ENCODE measurements at places on chromosomes 5 and 9.
A peak's percentile ranks its signal among the peaks of the same experiment; 100 is the strongest.

DNA sequence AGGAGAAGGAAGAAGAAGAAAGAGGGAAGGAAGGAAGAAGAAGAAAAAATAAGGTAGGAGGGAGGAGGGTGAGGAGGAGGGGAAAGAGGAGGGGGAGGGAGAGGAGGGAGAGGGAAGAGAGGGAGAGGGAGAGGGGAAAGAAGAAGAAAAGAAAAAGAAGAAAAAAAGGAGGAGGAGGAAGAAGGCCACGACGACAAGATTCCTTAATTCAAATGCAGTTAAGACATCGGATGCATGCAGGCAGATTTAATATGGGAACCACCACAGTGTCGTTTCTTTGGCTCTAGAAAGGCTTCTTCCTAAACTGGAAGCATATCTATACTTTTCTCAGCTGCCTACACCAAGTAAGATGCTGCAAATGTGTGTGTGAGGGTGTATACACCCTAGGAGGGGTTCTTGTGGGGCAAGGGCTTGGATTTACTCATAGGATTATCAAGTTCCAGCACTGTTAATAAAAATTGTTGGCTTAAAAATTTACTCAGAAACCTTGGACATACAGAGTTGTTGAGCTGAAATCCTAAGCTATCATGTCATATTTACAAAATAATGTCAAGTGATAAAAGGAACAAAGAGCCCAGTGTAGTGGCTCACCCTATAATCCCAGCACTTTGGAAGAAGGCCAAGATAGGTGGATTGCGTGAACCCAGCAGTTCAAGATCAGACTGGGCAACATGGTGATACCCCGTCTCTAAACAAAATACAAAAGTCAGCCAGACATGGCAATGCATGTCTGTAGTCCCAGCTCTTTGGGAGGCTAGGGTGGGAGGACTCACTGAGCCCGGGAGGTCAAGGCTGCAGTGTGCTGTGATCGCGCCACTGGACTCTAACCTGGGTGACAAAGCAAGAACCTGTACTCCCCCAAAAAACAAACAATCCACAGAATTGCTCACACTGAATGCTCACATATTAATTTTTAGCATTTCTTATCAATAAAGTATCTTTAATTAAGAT lies 108.5 kb downstream of the UBAP2 start:
- no peak for DNase-seq

DNA sequence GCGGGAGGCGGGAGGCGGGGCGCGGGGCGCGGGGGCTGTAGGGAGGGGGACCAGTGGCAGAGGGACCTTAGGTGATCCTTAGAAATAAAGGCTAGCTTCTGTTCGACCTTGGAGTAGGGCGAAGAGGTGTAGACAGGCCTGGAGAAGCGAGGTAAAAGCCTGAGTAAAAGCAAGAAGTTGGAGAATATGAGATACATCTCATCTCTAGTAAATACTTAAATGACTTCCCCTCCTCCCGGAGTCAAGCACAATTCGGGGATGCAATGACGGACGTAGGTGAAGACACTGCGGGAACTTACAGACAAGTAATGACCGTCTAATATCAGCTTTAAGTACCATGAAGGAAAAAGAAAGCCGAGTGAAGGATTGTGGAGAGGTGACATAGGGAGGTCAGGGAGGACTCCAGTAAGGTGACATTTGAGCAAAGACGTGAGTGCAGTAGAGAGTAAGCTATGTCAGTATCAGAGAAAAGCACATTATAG lies 466 bp downstream of the SMC2 start:
- no peak for DNase-seq

- no peak for DNase-seq
Observed at GRCh38 chr5:42621662-42622061, 135.0 kb upstream of the CCDC152 start.

- no peak for DNase-seq
Observed at GRCh38 chr9:32339424-32339823, 45.0 kb upstream of the ACO1 start.

DNA sequence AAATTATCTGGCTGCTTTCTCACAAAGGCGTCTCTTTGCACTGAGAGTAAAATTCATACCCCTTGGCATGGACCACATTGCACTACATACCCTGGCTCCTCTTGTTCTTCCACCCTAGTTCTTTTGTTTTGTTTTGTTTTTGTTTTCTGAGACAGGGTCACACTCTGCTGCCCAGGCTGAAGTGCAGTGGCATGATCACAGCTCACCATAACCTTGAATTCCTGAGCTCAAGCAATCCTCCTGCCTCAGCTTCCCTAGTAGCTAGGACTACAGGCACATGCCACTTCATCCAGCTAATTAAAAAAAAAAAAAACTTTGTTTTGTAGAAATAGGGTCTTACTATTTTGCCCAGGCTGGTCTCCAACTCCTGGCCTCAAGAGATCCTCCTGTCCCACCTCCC lies 51.4 kb downstream of the ARRDC3 start:
- DNase-seq, result no peak

DNA sequence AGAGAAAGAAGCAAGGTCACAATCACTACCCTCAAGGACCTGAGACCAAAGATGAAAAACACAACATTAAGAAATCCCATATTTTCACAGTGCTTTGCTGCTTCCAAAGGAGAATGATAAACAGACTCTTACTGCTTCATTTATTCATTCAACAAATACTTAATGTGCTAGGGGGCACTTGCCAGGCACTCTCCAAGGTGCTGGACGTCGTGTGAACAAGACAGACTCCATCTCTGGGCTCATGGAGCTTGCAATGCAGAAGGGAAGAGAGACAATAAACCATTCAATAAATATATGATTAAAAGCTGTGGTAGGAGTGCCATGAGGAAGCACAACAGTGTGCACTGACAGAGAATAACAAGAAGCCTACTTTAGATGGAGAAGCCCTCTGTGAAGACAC lies 327.7 kb downstream of the CDK5RAP2 start:
- DNase-seq, result no peak

- no peak for DNase-seq
Observed at GRCh38 chr5:140220698-140221064, 45.7 kb downstream of the CYSTM1 start.

- DNase-seq, result no peak
Observed at GRCh38 chr5:167937635-167937998, 353.8 kb upstream of the WWC1 start.

GRCh38 chr5:72356361-72356760 lies 36.2 kb downstream of the PTCD2 start:
- DNase-seq, result no peak

GRCh38 chr9:113568081-113568435 lies 104.5 kb downstream of the RGS3 start:
- DNase-seq, result peak; percentile 37

GRCh38 chr5:37875051-37875787 lies 35.4 kb upstream of the GDNF start:
- no peak for DNase-seq
